GM13976 (cell line): ENCODE measurements at places on chromosomes 7 and 10.
A peak's percentile ranks its signal among the peaks of the same experiment; 100 is the strongest.

GRCh38 chr7:75732764-75733630 lies 5.7 kb downstream of the HIP1 start:
- no peak for DNase-seq

- no peak for DNase-seq
Observed at GRCh38 chr7:29429401-29429800, 134.2 kb upstream of the PRR15 start.

DNA sequence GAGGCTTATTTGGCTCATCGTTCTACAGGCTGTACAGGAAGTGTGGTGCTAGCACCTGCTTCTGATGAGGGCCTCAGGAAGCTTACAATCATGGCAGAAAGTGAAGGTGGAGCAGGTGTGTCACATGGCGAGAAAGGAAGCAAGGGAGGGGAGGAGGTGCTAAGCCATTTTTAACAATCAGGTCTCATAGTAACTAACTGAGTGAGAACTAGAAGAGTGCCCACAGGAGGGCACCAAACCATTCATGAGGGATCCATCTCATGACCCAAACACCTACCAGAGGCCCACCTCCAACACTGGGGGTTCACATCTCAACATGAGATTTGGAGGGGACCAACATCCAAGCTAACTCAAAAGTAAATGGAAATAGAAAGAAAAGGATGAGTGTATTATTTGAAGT lies 78.1 kb downstream of the CXCL12 start:
- DNase-seq = no peak

GRCh38 chr10:78851647-78852046 lies 217.1 kb upstream of the ZMIZ1 start:
- no peak for DNase-seq

DNA sequence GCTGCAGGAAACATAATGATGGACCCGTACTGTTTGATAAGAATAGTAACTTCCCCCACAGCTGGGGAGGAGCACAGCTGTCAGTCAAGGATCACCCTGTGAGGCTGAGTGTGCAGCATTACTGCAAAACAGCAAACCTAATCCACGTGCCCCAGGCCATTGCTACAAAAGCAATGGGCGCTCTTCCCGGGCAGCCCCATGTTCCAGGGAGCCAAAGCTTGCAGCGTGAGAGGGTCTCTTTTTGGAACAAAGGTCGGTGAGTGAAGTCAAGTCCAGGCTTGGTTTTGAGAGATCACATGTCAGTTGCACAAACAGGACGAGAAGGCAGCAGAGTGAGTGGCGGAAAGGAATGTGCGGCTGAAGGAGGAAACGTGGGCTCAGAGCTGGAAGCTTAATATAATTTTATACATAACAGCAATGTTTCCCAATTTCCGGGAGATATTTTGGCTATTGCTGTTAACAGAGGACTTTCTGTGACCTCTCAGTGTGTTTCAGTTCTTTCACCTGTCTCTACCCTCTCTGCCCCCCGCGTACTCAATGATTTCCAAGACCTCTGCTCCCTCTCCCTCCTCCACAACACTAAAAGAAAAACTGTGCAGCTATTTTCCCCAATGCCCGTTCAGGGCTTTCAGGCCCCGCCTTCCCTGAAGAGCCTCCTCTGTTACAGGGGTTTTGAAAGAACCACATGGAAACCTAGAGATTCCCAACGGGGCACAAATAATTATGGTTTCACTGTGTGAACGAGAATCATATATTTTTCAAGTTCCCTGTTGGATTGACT lies 128.9 kb downstream of the MTPAP start:
- no peak for DNase-seq

DNA sequence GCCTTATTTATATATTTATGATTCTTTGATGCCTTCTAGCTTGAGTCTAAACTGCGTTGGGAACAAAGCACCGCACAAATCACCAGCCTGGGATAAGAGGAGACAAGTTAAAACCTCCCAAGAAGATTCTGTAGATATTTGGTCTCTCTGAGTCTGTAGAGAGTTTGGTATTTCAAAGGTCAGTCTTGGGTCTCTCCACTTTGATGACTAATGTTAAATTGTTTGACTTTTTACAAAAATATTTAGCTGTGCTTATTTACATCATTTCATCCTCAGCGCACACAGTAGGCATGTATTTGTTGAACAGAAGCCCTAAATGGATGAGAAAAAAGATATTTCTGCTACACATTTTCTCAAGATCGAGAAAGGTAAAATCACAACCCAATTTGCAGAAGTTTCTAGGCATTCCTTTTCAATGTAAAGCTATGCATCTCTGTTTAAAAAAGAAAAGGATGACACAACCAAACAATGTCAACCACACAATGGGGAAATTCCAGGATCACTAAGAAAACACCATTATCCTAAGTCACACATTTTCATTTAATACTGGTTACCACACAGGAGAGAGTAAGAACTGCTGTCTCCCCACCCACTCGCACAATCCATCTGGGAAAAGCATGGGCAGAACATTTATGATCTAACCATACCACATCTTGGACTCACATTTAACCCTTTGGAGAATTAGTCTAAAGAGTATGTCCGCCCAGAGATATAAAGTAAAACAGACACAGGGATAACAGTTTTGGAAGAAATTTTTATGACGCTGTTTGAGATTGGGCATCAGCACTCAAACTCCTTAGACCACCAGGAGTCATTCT lies 4.4 kb downstream of the CDK6 start:
- no peak for DNase-seq

DNA sequence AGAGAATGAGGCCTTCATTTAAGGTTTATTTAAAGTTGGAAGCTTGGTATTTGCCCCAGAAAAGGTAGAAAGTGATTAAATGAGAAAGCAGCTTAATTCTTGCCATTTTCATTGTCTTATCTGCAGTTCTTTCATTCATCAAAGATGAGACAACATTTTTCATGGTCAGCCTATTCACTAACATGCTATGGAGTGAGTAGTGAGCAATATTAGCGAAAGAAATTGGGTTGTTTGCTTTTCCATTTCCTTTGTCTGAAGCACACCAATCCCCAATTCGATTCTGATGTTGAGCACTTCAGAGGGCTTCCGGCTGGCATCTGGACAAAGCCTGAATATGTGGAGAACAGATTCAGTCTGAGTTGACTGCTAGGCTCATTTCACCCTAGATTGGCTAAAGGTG lies 317.2 kb downstream of the BBS9 start:
- DNase-seq = no peak

- DNase-seq = no peak
Observed at GRCh38 chr10:58017719-58018367, 249.9 kb downstream of the IPMK start.

- no peak for DNase-seq
Observed at GRCh38 chr10:4807761-4808507, 18.1 kb upstream of the AKR1E2 start.

GRCh38 chr7:75937958-75938786 lies 23.2 kb downstream of the POR start:
- DNase-seq = no peak

DNA sequence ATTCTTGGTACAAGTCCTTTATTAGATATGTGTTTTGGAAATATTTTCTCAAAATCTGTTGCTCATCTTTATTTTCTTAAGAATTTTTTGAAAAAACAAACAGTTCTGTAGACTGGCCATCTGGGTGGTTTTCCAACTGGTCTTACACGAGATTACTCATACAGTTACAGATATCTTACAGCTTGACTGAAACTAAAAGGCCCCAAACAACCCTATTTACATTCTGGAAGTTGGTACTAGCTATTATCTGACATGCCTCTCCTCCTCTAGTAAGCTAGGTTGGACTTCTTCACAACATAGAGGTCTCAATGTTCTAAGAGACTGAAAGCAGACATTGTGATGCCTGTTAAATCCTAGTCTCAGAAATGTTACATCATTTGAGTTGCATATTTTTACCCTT lies 52.0 kb downstream of the ZNF22 start:
- no peak for DNase-seq

DNA sequence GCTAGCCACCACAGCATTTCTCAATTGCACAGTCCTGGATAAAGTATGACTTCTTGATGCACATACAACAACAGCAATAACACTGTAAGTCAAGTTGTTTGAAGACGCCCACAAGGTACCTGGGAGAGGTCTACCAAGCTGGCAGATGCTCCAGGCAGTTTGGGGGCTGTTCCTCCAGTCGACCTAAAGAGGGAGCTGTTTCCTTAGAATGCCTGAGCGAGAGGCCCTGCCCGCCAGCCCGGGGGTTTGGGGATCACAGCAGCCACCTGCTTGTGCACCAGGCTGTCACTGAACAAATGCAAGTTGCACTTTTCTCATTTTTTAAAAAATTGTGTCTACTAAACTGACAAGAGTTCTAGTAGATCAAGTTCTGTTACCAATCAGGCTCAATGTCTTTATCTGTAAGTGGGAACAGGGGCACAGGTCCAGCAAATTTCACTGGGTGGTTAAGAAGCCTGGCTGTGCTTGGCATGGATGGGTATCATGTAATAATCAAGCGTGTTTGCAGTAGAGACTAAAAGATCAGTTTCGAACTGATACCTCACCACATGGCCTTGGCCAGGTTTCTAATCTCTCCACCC lies 193.8 kb upstream of the ADO start:
- DNase-seq = peak; percentile 87

- no peak for DNase-seq
Observed at GRCh38 chr10:129046065-129046681, 420.9 kb upstream of the MGMT start.

DNA sequence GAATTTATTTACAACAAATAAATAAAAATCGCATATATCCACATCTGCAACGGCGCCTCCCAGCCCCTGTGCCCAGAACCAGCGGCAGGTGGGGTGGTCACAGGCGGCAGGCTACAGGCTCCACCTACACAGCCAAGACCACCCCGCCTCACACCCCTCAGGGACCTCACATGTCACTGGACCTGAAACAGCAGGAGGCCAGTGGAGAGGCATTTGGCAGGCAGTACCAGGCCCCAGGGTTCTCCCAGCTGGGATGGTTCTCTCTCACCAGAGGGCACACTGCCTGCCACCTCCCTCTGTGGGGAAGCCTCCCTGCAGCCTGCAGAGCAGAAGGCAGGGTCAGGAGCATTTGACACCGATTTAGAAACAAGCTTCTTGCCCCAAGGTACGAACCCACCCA lies 81.5 kb downstream of the MAD1L1 start:
- DNase-seq = no peak

DNA sequence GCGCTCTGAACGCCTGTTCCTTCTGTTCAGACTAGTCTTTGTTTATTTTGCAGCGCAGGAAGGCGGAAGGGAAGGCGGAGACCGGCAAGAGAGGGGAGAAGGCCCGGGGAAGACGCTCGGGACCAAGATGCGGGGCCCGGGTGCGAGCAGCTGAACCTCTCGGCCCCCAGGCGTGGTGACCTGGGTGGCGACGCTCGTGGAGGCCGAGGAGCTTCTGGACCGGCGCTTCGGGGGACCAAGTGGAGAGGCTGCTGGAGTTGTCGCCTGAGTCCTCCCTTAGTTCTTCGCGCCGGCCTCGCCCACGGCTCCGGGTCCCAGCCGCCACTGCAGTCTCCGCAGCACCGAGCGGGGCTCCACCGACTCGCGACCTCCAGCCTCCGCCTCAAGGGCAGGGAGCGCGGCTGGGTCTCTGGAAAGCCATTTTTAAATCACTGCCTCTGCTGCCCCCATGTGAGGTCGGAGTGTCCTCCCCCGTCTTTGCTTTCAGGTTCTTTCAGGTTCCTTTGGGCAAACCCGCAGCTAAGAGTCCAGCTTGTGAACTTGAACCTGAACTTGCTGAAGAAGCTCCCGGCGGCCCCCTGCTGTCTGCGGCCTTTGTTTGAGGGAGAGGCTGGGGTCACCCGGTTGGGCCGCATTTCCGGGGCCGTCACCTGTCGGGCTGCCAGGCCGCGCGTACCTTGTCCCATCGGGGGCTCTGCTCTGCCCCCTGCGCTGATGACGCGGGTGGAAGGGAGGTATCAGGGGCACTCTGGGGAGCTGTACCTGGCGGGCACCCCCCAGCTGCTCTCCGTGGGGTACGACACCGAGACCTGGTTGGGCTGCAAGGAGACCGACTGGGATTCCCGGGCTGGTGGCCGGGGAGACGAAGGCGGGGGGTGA lies 136.0 kb downstream of the KIF20B start:
- DNase-seq = peak; percentile 68

- DNase-seq = no peak
Observed at GRCh38 chr7:113410796-113411195, 292.4 kb upstream of the SMIM30 start.

DNA sequence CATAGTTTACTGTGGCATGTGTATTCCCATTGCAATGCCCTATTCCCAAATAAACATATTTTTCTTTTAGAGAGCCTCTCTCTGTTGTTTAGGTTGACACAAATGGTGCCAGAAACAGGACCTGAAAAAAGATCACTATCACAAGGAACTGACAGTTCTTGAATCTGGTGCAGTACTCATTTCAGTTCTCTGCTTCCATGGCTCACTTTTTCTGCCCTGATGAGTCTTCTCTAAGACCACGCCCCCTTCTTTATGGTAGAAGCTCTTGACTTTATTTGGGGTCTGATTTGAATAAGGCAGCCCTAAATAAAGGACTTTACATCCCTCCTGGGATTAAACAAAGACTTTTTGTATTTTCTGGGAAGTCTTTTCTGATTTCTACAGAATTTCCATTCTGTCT lies 3.5 kb upstream of the CCDC126 start:
- peak; percentile 42 for DNase-seq

DNA sequence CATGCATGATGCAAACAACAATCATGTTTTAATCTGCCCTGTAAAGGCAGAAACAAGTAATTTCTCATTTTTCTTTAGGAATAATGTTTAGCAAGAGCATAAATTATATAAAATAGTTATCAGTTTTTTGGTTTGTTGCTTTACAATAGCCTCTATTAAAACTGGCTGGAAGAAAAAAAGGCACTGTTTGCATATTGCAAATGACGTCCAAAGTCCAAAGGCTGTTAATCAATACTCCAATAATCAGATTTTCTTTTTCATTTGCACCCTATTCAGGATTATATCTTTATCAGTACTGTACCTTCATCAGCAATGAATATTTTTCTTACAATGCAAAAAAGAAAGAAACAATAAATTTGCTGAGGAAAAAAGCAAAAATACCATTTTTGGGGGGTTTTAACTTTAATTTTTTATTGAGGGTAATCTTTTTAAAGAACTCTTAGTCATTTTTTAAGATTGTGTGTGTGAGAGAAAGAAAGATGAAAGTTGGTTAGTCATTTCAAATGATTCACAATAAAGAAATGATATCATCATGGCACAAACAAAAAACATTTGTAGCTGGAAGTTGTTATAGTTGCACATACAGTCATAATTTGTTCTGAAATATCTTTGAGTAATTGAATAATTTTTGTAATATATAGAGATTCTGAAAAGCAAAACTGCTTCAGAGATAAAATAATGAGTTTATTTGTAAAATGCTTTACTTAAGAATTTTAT lies 44.4 kb upstream of the AKR1C2 start:
- DNase-seq = no peak

DNA sequence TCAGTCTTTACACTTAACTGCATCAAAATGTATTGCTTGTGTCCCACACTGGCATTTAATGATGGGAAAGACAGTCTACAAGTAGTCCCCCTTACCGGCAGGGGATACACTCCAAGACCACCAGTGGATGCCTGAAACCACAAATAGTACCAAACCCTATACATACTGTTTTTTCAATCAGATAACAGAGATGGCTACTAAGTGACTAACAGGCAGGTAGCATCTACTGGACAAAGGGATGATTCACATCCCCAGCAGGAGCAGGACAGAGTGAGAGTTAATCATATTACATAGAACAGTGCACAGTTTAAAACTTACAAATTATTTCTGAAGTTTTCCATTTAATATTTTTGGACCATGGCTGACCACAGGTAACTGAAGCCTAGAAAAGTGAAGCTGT lies 13.2 kb downstream of the TMEM243 start:
- no peak for DNase-seq

GRCh38 chr7:37385787-37386186 lies 62.9 kb downstream of the ELMO1 start:
- DNase-seq = no peak
